ENCODE measurements at places on chromosomes 13 and 19. TPM values are rescaled to one million over a fixed set of nuclear protein-coding genes. Genes with fewer than 3 reads are reported as not detected.

Gene PGLYRP1
- total RNA-seq: 41.1 TPM

Gene ANKRD24
- total RNA-seq: 0.85 TPM

Gene TMEM150B
- 9.9 TPM for total RNA-seq

Gene TEX101
- total RNA-seq: not detected

Gene SERP2
- total RNA-seq: 0.38 TPM

Gene PSG1
- total RNA-seq: not detected

Gene SUGP2
- total RNA-seq: 55.7 TPM

Gene PRKACA
- 103 TPM for total RNA-seq

Gene CEBPA
- total RNA-seq: 27.7 TPM

DNA sequence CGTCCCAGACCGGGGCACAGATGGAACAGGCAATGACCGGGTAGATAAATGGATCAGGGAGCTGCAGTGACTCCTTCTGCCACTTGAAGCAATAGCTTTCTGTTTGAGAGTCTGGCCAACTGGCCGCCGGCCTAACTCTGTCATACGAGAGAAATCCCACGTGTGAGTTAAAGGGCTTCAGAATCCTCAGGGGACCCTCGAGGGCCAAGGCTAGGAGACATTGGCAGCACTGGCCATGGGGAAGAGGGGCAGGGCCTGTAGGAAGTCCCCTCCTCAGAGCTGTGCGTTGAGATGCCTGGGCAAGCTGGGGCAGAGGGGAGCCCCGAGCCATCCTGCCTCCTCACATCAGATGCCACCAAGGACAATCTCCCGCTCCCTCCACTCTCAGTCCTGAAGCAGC lies 51.6 kb downstream of the KLF2 start:
- DNase-seq: peak; percentile 74

- DNase-seq: no peak
Observed at GRCh38 chr19:21587549-21587948, 82.1 kb downstream of the ZNF429 start.

DNA sequence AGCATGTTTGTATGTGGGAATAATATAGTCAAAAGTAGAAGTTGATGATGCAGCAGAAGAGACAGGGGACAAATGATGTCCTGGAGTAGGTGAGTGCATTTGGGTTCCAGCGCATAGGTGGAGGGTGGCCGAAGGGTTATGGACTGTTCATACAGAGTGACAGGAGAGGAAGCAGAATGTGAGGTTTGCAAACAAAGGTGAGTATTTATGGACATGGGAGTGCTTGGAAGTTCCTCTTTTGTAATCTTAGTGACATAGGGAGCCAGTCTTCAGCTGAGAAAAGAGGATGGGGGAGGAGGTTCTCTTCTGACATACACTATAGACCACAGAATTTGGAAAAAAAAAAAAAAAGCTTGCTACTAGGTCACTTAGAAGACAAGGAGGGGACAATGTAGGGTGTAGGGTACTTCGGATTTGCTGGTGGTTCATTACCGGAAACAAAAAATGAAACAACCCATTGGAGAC lies 331.6 kb downstream of the DLEU7 start:
- no peak for DNase-seq

DNA sequence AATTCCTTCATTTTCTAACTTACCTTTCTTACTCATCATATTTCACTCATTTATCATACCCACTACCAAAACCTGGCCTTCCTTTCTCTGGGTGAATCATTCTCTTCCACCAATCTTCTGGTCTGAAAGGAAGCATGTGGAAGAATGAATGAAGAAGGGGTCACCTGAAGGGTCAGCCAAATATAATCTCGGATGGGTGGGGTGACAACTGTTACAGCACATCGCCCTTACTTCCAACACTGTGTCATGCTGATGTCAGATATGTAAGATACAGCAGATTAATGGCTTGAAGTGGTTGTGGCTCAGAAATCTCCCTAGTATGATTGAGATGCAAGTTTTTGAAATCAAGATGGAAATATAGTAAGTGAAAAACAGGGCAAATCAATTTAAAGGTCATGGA lies 401.7 kb upstream of the HTR2A start:
- DNase-seq: no peak

DNA sequence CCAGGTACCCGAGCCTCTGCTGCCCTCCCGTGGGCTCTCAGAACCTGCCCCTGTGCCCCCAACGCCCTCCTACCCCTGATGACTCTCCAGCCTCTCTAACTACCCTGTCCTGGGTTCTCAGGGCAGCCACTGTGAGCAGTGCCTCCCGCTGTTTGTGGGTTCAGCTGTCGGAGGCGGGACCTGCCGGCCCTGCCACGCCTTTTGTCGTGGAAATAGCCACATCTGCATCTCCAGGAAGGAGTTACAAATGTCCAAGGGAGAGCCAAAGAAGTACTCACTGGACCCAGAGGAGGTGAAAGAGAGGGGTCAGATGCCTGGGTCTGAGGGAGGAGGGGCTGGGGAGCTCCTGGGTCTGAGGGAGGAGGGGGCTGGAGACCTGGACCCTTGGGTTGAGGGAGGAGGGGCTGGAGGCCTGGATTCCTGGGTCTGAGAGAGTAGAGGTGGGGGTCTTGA lies 20.0 kb downstream of the CNFN start:
- DNase-seq: no peak

DNA sequence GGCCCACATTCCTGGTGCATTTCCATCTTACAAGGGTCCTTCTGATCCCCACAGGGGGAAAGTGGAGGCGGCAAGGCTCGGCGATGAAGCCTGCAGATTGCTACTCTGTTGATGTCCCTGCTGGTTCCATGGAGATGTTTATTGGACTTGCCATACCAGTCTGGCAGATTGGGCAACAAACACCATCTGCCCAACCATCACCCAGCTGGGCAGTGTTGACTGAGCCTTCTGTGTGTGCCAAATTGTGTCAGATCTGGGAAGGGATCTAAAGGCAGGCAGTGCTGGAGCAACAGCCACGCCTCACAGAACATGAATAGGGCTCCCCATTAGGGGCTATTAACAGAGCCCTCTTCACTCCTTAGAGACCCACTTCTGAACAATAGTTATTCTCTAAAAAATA lies 35.0 kb downstream of the FLT1 start:
- no peak for DNase-seq

DNA sequence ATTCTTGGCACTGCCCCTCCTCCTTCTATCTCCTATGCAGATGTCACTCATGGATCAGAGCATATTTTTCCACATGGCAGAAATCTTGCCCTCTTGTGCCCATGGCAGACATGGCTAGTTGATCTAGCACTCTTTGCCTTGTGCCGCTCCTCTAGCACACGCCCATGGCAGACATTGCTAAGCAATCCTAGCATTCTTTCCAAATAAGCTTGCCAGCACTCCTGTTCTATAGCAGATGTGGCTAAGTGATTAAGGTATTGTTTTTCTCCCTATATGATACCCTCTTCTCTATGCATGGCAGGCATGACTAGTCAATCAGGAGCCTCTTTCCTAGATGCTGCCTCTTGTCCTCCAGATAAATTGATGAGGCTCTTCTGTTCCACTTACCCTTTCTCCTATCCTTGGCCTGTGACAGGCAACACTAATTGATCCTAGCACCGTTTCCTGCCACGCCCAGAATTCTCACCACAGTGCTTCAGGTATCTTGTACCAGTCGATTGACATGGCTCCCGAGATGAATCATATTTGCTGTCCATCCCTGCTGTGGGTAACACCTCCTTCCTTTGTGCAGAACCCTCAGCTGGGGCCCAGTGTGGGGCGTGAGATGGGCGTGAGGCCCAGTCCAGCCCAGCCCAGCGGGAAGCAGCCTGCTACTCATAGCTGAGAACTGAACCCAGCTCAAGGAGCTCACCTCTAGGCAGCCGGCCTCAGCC lies 26.9 kb downstream of the TMED1 start:
- no peak for DNase-seq

- no peak for DNase-seq
Observed at GRCh38 chr19:43715776-43716175, at the start of gene IRGC. Gene IRGC, plus strand, starts transcription at chr19:43716076. Its CDS starts 2,483 bp downstream, at chr19:43718559.

- DNase-seq: no peak
Observed at GRCh38 chr19:30023330-30023729, 81.3 kb downstream of the URI1 start.

- no peak for DNase-seq
Observed at GRCh38 chr13:50999641-51000040, 90.0 kb downstream of the RNASEH2B start.

- no peak for DNase-seq
Observed at GRCh38 chr13:83880275-83881139, 1.8 kb downstream of the SLITRK1 start.

- peak; percentile 25 for DNase-seq
Observed at GRCh38 chr19:13623716-13624710, 117.7 kb upstream of the CACNA1A start.

GRCh38 chr13:23654111-23655110 lies 84.2 kb downstream of the TNFRSF19 start:
- no peak for DNase-seq

GRCh38 chr13:99843872-99844271 lies 127.7 kb downstream of the ZIC5 start:
- DNase-seq: no peak

GRCh38 chr13:23386533-23386932 lies 47.0 kb downstream of the SACS start:
- DNase-seq: no peak

DNA sequence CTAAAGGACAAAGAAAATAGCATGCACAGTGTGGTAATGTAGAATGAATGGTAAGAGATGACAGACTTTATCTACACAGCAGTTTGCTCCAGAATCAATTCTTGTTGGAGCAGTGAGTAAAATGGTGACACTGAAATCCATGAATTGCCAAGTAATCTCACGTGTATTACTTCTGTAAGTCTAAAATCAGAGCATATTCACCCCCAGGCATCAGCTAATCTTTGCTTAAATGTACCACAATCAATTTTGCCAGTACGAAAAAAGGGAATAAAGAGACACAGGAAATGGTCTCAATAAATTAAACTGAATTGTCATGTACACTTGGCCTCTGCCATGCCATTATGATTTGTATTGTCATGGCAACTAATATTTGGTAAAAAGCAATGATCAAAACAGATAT lies 294.2 kb downstream of the PCDH17 start:
- no peak for DNase-seq

- peak; percentile 88 for DNase-seq
Observed at GRCh38 chr19:41957838-41958366, 1.2 kb downstream of the RABAC1 start.

DNA sequence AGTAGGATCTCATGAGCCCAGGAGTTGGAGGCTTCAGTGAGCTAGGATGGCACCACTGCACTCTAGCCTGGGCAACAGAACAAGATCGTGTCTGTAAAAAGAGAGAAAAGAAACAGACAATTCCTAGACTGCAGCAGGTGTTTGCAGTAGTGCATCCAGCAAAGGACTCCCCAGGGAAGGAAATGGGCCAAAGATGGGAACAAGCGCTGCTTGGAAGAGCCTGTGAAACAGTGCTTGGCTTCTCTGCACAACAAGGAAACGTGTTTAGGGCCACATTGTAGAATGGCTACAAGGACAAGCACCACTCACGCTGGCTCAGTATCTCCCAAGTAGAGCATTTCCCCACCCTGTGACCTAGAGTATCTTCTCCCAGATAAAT lies 35.5 kb upstream of the LDLR start:
- DNase-seq: no peak

DNA sequence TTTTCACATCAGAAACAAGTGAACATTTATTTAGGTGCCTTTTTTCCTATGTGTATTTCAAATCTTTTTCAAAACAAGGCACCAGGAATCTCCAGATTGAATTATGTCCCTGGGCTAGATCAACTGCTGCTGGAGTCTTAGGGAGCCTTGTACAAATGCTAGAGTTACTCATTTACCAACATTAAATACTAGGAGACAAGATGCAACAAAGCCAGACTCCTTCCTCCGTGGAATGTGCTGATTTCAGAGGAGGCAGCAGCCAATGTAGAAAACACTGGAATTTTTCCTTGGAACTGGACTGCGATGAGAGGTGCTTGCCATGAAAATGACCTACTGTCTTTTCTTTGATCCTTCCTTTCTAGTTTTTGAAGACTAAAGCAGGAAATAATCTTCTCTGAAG lies 1514.7 kb upstream of the MIR17HG start:
- no peak for DNase-seq

- DNase-seq: no peak
Observed at GRCh38 chr13:56335775-56336174, 804.9 kb upstream of the PRR20A start.

- DNase-seq: no peak
Observed at GRCh38 chr13:105069106-105069505, 1466.4 kb downstream of the EFNB2 start.

- peak; percentile 45 for DNase-seq
Observed at GRCh38 chr19:13610039-13610691, 103.9 kb upstream of the CACNA1A start.

DNA sequence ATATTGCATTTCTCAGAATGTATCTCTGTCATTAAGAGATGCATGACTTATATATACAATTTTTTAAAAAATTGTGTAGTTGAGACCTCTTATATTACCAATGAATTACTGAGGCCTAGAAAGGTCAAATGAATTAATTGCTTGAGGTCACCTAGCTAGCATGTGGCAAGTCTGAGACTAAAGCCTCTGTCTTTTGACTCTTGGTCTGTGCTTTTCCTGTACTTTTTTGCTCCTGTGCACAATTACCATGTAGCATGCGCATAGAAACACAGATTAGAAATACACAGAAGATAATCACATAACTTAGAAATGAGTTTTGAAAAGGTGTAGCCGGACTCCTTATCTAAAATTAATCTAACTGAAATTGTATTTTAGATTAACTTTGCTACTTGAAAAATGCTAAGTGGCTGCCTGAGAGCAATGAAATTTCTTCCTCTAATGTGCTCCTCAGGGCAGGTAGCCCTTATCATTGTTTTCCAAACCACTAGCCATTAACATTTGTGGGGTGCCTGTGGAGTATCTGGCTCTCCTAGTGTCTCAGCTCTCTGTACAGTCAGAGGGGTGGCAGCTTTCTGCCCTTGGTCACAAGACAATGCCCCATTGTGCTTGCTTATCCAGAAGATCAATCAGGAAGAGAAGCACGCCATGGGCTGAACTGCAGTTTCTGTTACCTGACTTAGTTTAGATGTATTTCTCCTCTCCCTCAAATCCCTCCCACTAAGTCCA lies 119.6 kb downstream of the RFC3 start:
- DNase-seq: no peak

DNA sequence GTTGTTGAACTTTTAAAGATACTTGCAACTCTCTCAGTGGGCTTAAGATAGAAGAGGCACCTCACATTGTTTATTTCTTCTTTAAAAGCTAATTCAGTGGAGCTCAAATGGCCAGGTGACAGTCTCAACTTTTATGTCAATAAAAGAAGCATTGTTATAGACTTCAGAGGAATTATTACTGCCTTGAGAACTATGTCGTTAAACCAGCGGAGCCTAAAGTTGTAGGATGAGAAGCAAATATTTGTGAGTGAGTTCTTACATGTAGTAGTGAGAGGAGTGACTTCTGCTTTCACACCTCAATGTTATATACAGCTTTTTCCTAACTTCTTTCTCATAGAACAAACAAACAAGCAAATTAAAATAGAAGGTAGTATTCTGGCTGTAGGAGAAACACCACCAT lies 31.2 kb upstream of the DGKH start:
- DNase-seq: no peak

GRCh38 chr13:113152984-113153809 lies 5.3 kb upstream of the PROZ start:
- peak; percentile 92 for DNase-seq

GRCh38 chr13:51222686-51223559 lies 725 bp downstream of the FAM124A start:
- no peak for DNase-seq

- no peak for DNase-seq
Observed at GRCh38 chr13:89150362-89150761, 1479.2 kb downstream of the SLITRK5 start.

GRCh38 chr19:34126966-34127365 lies 45.3 kb upstream of the LSM14A start:
- no peak for DNase-seq
